ENCODE measurements at places on chromosomes 6 and 20.

DNA sequence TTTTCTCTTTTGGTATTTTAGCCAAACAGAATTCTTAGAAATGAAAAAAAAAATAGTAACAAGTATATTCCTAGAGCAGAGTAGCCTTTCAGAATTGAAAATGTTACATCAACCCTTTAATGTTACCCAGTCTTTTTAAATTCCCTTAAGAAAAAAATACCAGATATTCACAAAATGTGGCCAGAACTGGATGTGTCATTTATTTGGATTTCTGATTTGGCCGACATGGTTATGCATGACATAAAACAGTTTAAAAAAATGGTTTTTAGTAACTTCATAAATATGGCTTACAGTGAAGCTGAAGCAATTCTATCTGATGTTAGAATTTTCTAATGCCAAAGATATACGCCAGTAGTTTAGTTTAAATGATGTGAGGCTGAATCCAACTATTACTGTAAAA is 112.0 kb downstream of the ATXN1 start:
- DNase-seq: no peak

GRCh38 chr6:62283796-62284411 is 2.1 kb downstream of the KHDRBS2 start:
- no peak for DNase-seq

DNA sequence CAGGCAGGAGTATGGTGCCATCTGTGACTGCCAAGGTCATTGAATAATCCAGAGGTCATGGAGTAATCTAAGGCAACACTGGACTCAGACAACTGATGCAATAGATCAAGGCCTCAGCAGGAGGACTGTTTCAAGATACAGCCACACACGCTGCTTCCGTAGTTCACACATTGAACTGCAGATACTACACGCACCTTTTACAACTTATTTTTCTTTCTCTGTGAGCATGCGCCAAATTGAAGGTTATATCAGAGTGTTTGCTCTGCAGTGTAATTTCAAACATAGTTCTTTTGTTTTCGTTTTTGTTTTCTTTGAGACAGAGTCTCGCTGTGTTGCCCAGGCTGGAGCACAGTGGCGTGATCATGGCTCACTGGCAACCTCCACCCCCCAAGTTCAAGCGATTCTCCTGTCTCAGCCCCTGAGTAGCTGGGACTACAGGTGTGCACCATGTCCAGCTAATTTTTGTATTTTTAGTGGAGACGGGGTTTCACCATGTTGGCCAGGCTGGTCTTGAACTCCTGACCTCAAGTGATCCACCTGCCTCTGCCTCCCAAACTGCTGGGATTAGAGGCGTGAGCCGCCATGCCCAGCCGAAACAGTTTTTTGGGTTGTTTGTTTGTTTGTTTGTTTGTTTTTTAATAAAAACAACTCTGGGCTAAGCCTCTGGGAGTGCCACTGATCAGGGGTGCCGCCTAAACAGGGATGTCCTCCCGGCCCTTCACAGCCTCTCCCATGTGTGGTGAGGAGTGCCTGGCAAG is 96.6 kb upstream of the NAA20 start:
- DNase-seq: no peak

DNA sequence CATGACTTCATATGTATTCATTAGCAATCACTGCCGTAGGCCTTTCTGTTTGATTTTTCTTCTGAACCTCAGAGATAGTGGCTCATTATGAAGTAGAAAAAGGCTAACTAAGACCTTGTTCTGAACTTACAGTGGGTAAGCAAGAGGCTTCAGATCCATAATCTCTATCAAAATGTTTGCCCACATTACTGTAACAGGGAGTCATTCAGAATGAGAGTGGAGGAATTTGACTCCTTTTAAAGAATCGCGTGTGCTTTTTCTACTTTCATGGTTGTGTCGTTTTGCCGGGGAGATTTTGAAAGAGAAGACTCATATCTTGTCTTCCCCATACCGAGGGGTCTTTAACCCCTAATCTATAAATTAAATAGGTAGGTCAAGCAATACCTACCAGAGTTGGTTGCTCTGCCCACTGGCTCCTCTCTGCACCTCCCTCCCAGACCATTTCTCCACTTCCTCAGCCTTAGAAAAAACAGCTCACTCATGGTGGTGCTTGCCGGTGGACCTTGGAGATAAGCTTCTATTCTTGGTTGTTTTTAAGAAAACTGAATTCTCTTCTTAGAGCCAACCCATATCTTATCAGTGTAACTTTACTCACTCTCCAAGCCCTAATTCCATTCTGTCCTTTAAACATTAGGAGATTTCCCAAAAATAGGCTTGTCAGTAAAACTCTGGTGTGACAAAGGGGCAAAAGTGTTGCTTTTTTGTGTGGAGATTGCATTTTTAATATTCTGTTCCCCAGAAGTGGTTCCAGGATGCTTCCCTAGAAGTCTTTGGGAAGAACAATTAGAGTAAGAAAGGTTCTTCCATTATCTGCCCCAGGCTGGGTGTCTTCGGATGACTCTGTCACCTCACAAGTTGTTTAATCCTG is 56.6 kb downstream of the E2F3 start:
- no peak for DNase-seq

DNA sequence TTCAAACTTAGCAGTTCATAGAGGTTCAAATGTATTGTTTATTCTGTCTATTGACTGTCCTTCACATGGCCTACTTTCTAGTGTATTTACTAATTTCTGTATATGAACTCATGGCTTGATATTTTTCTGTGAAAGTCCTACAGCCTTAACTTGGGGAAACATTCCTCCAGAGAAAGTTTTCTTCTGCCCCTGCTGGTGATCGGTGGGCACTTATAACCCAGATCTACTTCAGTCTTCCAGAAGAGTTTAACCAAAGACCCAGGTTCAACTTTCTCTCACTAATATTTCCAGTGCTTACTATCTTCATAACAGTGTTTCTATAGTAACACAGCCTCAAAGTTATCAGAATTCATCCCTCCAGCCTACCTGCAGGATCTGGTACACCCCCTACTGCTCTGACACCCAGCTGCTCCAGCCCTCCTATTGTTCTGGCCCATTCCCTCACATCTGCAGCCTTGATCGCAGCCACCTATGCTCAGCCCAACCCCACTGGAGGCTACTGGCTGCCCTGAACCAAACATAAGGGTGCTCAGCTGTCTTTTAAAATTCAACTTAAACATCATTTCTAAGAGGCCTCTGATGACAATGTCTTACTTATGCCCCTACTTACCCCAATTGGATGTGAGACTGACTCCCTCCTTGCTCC is 72.3 kb downstream of the TBX18 start:
- DNase-seq: no peak

DNA sequence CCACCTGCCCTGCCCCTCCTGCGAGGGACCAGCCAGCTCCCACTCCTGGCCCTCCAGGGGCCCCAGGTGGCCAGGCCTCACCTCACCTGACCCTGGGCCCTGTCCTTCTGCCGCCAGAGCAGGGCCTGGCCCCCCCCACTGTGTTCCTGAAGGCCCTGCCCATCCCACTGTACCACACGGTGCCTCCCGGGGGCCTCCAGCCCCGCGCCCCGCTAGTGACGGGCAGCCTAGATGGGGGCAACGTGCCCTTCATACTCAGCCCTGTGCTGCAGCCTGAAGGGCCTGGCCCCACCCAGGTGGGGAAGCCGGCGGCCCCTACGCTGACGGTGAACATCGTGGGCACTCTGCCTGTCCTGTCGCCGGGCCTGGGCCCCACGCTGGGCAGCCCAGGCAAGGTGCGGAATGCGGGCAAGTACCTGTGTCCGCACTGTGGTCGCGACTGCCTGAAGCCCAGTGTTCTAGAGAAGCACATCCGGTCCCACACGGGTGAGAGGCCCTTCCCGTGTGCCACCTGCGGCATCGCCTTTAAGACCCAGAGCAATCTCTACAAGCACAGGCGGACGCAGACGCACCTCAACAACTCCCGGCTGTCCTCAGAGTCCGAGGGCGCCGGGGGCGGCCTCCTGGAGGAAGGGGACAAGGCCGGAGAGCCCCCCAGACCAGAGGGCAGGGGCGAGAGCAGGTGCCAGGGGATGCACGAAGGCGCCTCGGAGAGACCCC is 27.6 kb downstream of the ZNF831 start:
- DNase-seq: no peak

GRCh38 chr20:34717230-34718095 is 13.3 kb downstream of the TP53INP2 start:
- no peak for DNase-seq

- no peak for DNase-seq
These were observed 2.9 kb upstream of the TFB1M start for GRCh38 chr6:155317186-155317585.

DNA sequence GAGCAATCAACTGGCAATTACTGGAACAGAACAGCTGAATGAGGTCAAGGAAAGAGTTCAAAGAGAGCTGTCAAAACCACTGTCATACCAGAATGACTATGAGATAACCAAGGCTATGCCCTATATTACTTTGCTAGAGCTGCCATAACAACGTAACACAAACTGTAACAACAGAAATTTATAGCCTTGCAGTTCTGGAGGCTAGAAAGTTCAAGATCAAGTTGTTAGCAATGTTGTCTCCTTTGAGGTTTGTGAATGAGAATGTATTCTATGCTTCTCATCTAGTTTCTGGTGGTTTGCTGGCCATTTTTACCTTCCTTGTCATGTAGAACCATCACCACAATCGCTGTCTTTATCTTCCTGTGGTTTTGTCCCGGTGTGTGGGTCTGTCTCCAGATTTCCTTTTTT is 1323.0 kb upstream of the GJE1 start:
- DNase-seq: no peak

DNA sequence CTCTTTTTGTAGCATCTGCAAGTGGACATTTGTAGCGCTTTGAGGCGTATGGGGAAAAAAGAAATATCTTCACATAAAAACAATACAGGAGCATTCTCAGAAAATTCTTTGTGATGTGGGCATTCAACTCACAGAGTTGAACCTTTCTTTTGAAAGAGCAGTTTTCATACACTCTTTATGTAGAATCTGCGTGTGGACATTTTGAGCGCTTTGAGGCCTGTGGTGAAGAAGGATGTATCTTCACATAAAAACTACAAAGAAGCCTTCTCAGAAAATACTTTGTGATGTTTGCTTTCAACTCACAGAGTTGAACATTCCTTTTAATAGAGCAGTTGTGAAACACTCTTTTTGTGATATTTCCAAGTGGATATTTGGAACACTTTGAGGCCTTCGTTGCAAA is 598.4 kb upstream of the ZNF337 start:
- DNase-seq: no peak

DNA sequence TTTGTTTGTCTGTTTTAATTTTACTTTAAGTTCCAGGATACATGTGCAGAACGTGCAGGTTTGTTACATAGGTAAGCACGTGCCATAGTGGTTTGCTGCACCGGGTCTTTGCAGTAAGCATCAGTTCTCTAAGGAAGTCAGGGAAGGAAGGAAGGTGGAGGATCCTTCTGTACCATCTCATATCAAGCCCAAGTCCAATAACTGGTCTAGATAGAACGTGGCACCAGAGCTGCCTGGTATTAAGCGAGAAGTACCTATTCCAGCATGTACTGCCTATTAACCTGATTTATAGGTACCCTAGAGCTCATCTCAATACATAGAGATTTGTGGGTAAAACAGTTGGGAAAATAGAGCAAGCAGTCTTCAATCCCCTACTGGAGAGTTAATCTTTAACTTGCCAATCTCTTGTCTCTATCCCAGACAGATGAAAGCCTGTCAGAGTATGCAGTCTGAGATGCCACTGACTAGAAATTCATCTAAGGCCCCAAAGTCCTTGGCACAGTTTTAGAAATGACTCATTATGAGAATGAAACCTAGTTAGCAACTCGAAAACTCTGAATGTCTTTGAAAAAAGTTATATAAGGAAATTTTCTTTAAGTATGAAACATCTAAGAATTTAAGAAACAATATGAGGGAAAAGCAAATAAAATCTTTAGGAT is 144.9 kb downstream of the TFAP2A start:
- no peak for DNase-seq

GRCh38 chr6:121548131-121548530 is 112.7 kb downstream of the GJA1 start:
- no peak for DNase-seq

GRCh38 chr20:12201289-12201991 is 283.7 kb downstream of the BTBD3 start:
- no peak for DNase-seq

DNA sequence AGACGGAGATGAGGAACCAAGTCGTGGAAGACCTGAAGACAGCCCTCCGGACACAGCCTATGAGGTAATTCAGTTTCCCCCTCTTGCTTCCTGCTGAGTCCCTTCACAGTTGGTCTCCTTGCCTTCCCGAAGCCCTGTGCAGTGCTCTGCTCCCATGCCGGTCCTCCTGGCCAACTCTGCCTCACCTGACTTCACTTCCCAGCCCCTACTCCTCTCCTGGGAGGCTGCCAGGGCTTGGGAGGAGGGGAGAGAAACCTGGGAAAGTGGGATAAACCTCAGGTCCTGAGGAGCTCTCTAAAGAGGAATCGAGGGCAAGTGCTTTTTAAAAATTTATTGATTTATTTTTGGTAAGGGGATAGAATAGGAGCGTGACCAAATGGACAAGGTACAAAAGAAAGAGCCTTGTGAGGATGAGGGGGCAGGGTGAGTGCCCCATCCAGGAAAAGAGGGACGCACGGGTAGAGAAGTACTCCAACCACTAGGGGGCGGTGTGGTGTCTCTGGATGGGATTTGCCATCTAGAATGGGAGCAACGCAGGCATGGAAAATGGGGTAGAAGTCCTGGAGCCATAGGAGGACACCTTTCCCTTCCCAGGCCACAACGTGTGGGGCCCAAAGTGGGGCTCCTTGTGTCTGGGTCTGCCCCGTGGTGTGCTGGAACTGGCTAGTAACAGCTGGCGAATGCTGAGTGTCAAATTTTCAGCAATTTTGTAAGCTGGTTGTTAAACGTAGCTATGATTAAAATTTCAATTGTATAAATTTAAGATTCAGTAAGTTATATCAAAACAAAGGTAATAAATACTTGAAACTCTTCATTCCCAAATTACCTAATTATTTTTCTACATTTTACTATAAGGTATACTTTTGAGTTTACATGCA is 69.0 kb downstream of the MOCS1 start:
- DNase-seq: peak; percentile 5

DNA sequence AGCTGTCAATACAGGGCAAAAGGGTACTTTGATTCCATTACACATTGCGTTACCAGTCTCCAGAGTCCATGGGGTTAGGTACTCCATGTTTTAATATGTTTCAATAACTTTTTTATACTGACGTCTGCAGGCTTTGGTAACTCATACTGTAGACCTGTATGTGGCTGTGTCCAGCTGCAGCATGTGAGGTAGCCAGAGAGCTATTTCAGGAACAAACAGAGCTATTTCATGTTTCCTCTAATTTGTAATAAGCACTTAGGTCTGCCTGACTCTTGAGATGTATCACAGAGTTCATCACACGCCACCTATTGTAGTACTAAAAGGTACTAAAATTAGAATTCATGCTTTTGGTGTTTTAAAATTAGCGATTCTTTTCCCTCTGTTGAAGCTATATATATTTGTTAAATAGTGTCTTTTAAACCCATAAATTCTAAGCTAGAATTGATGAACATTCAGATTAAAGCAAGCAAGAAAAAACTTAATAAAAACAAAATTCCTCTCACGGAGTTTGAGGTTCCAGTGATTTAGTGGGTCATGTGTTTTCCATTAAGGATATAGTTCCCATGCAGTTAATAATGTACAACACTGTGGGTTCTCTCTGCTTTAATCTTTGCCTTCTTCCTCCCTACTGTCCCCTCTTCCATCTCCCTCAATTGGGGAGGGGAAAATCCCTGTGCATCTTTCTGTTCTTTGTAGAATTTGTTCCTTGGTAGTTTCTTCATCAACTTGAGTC is 37.0 kb downstream of the FOXO3 start:
- DNase-seq: no peak

- DNase-seq: no peak
These were observed 1.3 kb upstream of the BACH2 start for GRCh38 chr6:90297867-90298381.

GRCh38 chr20:41222296-41222695 is 85.0 kb downstream of the PLCG1 start:
- no peak for DNase-seq

- no peak for DNase-seq
These were observed 50.6 kb upstream of the TBC1D7 start for GRCh38 chr6:13378669-13379590.
